ENCODE measurements at places on chromosomes 7 and 10.

- DNase-seq: no peak
Observed at GRCh38 chr10:71038921-71039320, 150.6 kb upstream of the PCBD1 start.

GRCh38 chr7:135911099-135911498, 66.1 kb downstream of the MTPN start:
- DNase-seq: no peak

GRCh38 chr7:123580406-123581161, 21.0 kb upstream of the ASB15 start:
- DNase-seq: no peak

- no peak for DNase-seq
Observed at GRCh38 chr10:128095027-128095752, 31.0 kb downstream of the MKI67 start.

DNA sequence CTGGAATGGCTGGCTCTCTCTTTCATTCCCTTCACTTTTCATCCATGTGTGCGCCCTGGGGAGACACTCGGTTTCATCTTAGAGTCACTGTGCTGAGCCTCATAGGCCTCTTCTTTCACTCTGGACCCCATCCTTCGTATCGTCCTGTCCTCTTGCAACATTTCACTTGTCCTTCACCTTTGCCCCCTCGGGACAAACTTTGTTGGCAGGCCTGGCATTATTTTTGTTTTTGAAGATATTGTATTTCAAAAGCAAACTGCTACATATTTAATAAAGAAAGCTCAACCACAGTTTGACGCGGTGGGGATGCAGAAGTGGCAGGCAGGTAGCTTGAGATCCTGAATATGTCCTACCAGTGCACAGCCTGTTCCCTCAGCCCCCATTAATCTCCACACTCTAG, 36.6 kb downstream of the HIPK2 start:
- no peak for DNase-seq

GRCh38 chr7:25557379-25557917, 329.2 kb upstream of the NPVF start:
- no peak for DNase-seq

- DNase-seq: no peak
Observed at GRCh38 chr10:78359640-78360091, 326.0 kb downstream of the RPS24 start.

DNA sequence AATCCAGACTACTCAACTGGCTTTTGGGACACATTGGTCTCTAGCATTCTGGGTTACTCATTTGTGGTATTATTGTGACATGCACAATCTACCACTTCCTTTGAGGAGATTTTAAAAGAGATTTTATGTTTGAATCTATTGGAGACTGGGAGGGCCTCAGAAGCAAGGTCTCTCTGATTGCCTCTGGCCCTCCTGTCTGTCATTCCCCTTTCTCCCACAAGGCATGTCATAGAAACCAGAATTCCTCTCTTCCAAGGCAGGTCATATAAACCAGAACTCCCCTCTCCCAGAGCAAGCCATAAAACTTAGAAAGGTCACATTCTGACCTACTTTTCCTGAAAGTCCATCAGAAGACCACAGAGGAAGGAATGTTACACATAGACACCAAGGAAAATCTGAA, 777.7 kb downstream of the PHTF2 start:
- DNase-seq: no peak

All from HS-27A (cell line).